ENCODE measurements at places on chromosomes 1 and 21.

DNA sequence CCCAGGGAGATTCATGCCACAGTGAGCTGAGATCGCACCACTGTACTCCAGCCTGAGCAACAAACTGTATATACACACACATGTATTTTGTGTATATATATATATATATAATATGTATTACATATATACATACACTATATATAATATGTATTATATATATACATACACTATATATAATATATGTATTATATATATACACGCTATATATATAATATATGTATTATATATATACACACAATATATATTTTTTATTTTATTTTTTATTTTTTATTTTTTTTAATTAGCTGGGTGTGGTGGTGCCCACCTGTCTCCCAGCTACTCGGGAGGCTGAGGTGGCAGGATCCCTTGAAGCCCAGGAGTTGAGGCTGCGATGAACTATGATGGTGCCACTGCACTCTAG is 9.3 kb downstream of the TP73 start:
- DNase-seq: no peak

- no peak for DNase-seq
These were observed 8.1 kb upstream of the ETV3L start for GRCh38 chr1:157107702-157108101.

GRCh38 chr21:38392661-38393060 is 105.6 kb downstream of the ERG start:
- no peak for DNase-seq

- no peak for DNase-seq
These were observed 173.5 kb downstream of the ST6GALNAC5 start for GRCh38 chr1:77040826-77041225.

DNA sequence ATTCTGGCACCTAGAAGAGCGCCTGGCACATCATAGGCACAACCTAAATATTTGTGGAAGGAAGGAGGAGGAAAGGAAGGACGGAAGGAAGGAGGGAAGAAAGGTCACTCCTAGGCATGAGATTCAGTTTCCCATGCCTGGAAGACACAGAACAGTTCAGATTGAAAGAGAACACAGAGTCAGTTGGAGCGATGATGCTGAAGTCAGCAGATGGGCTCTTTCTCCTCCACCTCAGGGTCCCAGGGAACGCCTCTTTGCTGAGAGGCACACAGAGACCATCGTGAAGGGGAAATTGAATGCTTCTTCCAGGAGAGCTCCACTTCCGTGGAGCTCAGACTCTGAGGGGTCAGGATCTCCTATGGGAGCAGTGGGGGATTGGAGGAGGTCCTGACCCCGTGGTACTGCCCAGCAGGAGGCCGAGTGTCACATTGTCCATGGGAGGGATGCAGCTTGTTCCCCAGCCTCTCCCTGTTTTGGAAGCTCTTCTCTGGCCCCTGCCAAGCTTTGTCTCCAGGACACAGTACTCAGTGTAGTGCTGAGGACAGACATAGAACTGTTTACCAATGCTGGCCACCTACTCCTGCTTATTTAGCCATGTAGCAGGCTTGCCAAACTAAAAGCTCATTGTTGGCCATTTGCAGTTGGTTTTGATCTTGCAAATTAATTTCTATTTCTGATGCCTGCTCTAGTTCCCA is 2.4 kb downstream of the MYBPHL start:
- DNase-seq: no peak

DNA sequence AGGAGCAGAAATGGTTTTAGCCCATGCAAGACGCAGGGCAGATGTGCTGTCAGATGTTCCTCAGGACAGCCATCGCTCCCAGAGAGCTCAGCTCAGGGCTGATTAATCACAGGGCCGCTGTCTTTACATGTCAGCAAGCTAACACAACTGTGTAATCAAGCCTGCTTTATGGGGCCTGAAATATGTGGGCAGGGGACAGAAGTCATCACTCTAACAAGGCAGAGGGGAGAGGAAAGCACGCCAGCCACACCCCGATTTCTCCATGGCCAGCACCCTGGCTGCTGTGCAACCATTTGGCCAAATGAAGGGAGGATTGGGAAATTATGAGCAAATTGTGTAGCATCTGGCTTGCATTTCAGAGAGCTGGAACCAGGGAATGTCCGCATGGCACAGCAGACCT is 368.8 kb downstream of the NPHP4 start:
- no peak for DNase-seq

DNA sequence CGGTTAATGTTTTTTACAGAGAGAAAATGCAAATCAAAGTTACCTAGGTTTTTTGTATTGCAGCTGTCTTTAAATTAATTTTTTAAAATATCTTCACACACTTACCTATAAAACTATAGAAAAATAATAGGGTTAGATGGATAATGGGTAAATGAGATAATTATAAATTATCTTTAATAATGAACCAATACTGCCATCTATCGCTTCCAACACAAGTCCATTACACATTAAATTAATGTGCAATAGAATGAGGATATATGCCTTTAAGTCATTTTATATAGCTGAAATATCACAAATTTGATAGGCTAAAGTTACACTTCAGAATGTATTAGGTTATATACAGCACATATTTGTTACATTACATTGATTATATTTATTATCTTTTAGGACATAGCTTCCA is 2212.8 kb downstream of the MRPL39 start:
- DNase-seq: no peak

GRCh38 chr1:174982971-174983689 is 16.6 kb upstream of the CACYBP start:
- peak; percentile 17 for DNase-seq

- no peak for DNase-seq
These were observed 127.7 kb downstream of the MAGI3 start for GRCh38 chr1:113517983-113518382.

DNA sequence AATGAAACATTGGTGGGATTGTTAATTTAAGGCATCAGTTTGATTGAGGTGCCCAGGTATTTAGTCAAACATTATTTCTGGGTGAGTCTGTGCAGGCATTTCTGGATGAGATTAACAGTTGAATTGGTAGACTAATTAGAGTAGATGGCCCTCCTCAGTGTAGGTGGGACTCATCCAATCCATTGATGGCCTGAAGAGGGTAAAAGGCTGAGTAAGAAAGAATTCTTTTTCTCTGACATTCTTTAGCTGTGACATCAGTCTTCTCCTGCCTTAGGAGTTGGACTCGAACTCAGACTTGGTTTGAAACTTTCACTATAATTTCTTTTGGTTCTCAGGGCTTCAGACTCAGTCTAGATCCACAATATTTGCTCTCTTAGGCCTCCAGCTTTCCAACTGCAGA is 59.6 kb upstream of the ADAMTS5 start:
- DNase-seq: no peak

DNA sequence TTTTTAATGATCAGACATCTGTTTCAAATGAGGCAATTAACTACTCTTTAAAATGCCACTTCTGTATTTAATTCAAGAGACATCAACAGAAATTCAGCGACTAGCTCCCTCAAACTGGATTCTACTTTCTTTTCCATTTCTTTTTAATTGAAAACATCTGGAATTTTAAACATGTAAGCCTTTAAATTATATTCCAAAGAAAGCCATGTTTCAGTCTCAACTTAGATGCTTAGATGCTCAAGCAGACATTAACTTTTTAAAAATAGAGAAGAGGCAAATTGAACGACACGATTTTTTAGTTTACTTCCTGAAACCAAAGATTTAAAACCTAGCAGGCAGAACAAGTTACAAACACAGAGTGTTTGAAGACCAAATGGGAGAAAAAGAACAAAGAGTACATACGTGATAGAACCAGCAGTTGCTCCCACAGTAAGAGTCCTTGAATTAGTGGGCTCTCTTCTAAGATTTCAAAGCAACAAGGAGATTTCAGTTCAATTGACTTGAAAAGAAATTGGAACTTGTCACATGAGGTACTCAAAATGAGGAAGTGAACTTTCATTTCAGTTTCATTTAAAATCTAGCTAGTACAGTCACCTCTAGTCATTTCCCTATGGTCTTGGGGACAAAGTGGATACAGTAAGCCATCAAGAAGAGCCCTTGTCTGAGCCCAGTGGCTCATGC is at the start of gene CTSS:
CTSS (minus strand) TSS at position 483 of the 681 bp plus-strand sequence. CDS start 1,015 bp downstream, outside the sequence.
- DNase-seq: no peak

DNA sequence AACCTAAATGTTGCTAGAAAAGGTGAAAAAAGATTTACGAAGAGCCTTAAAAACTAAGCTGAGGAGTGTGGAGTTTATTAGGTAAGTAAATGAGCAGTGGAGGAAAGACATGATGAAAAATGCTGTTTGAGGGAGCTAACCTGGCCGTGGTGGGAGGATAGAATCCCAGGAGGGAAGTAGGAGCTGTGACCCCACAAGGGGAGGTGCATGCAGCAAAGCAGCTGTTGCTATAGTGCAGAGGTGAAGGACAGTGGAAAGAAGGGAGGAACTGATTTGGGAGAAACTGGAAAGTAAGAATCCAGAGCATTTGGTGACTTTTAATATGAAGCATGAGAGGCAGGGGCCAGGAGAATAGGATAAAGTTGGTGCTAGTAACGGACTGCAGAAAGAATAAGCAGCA is 271.7 kb upstream of the ADGRL2 start:
- DNase-seq: no peak

DNA sequence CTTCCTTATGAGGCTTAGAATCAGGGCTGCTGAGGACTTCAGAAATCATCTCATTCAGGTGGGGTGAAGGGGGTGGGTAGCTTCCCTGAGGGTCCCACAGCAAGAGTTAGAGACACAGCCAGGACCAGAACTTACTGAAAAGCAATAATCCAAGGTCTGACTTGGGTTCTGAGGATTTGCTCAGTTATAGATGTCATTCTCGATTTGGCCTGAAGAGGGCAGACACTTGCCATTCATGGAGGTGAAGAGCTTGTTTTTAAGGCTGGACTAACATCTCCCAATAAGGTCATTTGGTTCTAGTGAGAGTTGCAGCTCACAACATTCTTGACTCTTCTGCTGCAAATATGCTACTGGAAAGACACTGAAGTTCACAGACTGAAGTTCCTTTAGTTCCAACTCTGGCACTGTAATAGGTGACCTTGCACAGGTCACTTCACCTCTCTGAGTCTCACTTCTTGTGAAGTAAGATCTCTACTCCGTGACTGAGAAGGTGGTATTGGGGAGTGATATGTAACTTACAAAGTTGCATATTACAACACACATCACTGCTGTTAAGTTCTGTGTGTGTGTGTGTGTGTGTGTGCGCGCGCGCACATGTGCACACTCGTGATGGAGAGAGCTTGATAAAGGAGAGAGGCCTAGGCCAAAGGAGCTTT is 69.8 kb upstream of the DIRAS3 start:
- DNase-seq: peak; percentile 59

- no peak for DNase-seq
These were observed 214.2 kb upstream of the DMRTA2 start for GRCh38 chr1:50637460-50637859.

DNA sequence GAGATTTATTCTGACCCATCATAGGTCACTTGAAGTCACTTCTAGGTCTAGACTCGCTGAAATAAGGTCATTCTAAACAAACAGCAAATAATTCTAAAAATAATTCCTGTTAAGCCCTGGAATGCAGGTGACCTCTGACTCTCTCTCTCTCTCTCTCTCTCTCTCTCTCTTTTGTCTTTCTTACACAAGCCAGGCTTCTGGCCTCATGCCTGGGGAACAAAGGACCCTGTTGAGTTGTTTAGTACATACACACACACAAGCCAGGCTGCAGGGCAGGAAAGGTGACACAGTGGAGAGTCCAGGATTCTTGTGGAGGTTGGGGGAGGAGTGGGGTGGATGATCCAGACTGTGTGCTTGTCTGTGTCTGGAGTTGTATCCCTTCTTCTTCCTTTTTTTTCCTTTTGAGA is 4.0 kb upstream of the MEX3A start:
- DNase-seq: no peak

- DNase-seq: no peak
These were observed 21.5 kb downstream of the NPHP4 start for GRCh38 chr1:5970610-5971273.

DNA sequence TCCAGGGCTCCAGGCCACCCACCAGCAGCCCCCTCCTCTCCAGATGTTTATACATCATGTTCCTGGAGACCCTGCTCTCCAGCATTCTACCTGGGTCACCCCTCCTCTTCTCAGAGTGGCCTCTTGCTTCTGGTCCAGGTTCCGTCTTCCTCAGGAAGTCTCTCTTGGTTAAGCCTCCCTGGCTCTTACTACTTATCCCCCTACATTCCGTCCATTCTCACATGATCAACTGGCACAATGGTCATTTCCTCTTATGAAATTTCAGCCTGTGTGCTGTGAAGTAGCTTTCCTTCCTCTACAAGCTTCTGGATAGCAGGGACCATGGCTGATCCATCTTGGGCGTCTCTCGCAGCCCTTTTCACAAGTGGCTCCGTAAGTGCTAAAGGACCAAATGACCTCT is 33.9 kb upstream of the ATP2B4 start:
- DNase-seq: no peak

DNA sequence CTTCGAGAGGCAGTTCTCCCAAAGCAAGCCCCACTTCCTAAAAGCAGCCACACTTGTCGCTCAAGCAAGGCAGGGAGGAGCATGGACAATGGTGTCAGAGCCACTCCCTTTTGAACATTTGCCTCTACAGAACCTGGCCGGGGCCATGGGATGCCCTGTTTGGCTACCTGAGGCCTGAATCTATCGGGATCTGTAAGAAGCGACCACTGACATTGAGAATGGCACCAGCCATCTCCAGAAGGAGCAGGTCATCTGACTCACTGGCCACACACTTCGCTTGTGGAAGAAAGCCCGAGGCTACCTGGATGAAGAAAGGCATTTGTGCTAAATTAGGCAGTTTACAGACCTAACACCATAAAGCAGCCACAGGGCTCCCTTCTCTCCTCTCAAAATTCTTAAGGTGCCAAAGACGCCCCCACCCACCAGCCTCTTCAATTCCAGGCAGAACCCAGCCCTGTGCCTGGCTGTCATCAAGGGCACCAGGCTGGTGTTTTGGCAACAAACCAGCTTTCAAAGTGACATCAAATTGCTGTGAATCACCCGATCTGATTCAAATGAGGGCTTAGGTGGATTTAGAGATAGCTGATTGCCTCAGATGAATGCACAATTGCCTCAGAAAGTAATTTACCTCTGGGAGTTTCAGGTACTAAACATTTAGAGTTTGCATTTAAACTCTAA is 104.8 kb downstream of the ETS2 start:
- DNase-seq: peak; percentile 55

GRCh38 chr1:47710329-47711071 is 272.7 kb downstream of the FOXD2 start:
- peak; percentile 88 for DNase-seq

DNA sequence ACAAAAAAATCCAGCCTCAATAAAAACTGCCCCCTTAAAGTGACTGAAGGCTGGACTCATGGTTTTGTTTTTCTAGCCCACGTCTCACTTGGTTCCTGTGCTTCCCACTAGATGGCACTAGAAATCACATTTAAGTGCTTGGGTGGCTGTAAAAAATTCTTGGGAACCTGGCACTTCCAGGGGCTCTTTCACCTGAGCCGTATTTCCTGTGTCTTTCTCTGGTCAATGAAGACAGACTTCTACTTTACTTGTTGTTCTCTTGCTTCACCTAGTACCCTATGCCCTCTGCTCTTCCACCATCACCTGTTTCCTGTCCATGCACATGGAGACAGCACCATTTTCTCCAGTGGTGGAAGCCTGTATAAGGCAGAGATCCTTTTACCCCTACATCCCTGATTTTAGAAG is 20.0 kb downstream of the METTL13 start:
- peak; percentile 54 for DNase-seq

DNA sequence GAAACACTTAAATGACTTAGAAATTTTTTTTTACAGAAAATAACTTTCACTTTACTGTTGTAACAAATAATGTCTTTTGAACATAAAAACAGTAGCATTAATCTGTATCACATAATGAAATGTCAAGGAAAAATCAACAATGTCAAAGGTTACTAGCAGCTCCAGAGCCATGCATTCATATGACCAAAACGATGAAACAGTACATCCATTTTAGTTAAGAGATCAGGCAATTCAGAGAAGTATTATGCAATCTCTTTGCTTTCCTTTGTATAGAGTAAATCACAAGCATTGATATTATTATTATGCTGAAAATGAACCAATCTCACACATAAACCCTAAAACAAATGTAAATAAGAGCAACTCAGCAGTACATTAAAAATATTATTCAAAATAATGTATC is 748.9 kb downstream of the PLA2G4A start:
- no peak for DNase-seq
